ENCODE measurements at places on chromosomes 7 and 10. TPM values are rescaled to one million over a fixed set of nuclear protein-coding genes. Genes with fewer than 3 reads are reported as not detected.

PLCE1 gene
- 1.0 TPM for total RNA-seq

DNA sequence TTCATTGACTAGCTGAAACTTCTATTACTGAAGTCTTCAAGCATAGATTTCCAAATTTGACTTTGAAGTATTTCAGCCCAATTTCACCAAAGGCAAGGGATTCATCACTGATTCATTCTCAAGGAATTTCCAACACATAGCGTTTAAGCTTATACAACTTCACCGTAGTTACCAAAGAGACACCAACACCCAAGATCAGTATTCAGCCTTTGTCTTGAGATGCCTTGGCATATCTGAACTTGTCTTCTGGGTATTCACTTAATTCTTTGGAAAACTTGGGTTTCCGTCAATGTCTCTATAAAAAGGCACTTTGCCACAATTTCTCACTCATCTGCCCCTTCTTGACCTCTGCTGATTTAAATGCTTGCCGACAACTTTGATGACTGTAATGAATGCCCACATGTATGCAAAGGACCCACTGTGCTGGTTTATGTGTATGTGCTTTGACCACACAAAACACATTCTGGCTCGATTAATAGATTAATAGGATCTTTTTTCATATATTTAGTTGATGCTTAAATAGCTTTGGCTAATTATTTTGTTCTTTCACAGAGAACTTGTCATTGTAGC, 49.6 kb downstream of the TES start:
- peak; percentile 47 for DNase-seq

GRCh38 chr7:154879629-154880028, 123.3 kb downstream of the PAXIP1 start:
- DNase-seq, result no peak

- no peak for DNase-seq
Observed at GRCh38 chr7:105792488-105793370, 83.7 kb downstream of the ATXN7L1 start.

PRSS37 gene
- not detected for total RNA-seq

DNA sequence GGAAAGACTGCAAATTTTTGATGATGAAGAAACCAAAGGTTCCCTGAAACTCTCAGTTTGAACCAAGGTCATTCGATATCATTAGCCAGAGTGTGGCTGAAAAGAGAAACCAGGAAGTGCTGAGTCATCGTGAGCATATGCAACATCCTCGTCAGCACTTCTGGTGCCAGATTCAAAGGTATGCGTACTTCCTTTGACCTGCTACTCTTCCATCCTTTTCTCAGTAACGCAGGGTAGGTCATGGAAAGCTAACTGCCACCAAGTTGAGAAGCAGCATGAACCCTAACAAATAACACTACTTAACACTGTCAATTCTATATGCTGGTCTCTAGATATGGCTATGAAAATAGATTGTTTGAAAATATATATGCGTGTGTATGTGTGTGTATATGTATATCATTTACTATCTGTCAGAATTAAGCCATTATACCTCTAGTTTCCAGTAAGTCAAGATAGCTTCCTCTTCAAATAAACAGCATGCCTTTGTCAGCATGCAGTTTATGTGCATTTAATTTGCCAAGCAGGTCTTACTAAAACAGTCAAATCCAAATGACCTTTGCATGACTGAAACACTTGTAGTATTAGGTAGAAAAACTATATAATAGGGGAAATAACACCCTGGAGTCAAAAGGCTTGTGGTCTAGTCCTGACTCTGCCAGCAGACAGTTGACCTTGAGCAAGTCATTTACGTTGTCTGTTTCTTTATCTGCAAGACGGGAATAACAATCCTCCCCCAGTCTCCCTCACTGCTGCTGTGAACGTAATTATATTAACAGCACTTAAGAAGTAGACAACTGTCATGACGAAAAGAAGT, 26.4 kb downstream of the CDK6 start:
- peak; percentile 97 for DNase-seq

DNA sequence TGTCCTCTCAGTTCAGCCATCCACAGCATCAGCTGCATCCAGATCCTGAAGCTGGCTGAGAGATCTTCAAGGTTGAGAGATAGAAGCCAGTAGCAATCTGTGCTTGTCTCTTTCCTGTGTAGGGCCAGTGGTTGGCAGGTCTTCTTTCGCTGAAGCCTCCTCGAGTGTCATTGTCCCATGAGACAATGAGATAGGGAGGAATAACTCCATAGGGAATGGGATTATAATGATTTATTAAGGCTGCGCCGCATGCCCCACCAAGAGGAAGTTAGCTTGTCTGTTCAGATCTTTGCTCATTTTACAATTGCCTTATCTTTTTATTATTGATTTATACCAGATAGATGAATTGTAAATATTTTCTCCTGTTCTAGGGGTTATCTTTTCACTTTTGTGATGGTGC, 61.5 kb downstream of the MCMBP start:
- no peak for DNase-seq

TEX47 gene
- total RNA-seq, result not detected

Measured in dermis microvascular lymphatic vessel endothelial cell (primary cell).